Activated naive CD8-positive, alpha-beta T cell treated with anti-CD3 and anti-CD28 coated beads, Interleukin-2, amount 10 ng/mL, durations not matched to agents 7 days and 5 days (primary cell): ENCODE measurements at places on chromosomes 2 and 18.

DNA sequence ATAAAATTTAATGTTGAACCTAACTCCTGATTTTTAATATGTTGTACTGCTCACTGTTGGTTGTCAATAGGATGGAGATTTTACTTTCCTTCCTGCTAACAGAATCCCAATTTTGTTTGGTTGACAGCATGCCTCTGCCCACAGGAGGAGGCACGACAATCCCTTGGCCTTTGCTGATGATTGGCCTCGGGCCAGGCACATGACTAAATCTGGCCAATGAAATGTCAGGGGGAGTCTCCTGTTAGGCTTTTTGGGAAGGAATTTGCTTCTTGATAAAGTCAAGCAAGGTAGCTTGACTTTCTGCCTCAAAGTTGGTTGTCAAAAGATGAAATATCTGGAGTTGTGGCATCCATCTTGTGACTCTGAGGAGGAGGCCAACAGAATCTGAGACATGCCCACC is 6.8 kb upstream of the TGFA start:
- DNase-seq, result no peak

GRCh38 chr18:6449213-6449612 is 34.5 kb upstream of the L3MBTL4 start:
- DNase-seq, result no peak

GRCh38 chr18:76528477-76529432 is 33.7 kb upstream of the ZNF516 start:
- no peak for DNase-seq

DNA sequence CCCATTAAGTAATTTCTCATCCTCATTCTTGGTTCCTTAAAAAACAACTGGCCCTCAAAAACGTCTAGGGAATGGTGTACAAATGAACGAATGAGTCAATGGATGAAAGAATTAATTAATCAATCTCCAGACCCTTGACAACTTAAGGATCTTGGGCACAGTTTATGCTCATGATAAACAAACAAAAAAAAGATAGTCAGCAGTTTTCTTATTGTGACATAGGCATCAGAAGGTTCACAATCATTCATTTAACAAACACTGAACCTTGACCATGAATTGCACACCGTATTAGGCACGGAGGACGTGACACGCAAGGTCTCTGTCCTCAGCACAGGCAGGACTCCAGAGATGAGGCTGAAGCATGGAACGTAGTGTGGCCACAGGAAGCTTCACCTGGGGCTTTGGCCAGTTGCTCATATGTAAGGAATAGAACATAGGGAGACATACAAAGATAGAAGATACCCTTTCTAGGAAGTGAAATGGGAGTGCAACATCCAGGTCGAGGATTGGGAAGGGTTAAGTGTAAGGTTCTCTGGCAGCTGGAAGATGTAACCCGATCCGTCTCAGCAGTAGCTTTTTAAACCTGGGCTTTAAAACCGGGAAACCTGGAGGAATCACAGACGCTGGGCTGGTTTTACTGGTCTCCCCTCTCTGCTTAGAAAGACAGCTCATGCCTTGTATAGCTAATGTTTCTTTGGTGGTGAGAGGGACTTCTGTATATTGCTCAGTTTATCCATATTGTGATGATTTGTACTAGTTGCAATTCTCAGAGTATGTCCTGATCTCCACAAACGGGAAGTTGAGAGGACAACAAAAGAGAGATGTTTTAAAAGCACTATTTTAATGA is 8.9 kb upstream of the LTBP1 start:
- DNase-seq, result no peak
